ENCODE measurements at places on chromosomes 6 and 20.

DNA sequence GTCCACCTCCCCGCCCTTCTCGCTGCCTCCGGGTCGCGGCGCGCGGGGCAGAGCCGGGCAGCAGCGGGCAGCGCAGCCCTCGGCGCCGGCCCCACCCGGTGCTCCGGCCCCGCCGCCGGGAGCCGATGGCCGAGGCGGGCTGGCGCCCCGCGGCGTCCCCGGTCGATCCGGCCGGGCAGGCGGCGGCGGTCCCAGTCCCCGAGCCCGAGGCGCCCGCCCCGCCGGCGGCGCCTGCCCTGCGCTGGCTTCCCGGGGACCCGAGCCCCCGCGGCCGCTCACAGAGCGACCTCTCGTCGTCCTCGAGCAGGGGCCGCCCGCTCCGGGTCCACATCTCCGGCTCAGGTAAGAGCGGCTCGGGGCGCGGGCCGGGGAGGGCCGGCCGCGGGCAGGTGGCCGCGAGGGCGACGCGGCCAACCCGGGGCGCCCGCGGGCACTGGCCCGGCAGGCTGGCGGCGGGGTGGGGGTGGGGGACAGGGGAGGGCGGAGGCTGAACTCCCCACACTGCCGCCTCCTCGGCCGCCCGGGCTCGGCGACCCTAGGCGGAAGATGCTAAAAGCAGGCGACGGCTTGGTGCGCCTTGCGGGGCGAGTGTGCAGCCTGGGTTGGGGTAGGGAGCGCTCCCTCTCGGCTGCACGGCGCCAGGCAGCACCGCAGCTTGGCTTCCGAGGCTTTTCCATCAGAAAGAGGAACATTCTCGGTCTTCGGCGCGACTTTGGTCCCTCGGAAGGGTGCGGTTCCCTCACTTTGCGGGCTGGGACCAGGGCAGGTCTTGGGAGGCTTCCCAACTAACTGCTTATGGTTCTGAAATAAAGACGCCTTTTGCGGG is 25.6 kb upstream of the FUCA2 start:
- no peak for DNase-seq

DNA sequence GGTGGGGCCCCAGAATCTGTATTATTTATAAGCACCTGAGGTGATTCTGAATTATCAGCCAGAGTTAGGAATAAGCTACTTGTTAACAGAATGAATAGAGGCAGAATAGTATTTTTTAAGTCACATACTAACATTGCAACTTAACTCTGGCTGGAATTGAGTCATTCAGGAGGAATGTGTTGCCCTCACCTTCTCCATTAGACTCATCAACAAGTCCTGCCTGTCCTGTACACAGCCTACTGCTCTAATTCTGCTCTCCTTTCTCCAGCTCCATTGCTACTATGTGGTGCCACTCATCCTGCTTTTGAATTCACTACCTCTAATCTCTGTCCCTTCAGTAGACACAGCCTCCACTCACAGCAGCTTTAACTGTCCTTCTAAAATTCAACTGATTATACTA is 669.4 kb downstream of the DHX35 start:
- no peak for DNase-seq

DNA sequence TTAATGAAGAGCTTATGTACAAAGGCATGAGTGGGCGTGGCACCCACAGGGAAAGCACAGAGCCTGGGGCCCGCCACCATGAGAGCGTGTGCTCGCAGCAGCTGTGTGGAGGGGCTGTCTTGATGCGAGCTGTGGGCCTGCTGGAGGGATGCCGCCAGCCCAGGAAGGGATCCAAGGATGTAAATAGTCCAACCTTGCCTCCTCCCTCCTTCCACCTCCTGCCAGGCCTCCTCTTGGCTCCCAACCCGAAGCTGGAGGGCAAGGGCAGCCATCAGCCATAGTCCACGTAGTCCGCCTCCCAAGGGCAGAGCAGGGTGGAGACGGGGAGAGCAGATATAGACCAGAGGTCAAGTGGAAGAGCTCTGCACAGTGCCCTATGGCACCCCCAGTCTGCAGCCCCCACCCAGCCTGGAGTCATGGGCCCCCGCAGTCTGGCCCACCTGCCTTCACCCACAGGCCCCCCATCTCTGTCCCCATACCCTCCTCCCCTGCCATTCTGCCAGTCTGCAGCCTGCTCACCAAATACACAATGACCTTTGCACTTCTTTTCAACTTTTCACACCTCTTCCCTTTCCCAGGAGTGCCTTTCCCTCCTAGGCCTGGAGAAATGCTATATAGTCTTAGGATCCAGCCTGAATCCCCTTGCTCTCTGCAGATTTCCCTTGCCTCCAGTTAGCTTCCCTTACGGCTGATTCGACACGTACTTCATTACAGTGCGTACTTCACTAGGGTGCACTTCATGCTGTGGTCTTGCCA is 77.1 kb downstream of the SHLD1 start:
- no peak for DNase-seq

GRCh38 chr20:40636486-40636885 is 52.5 kb downstream of the MAFB start:
- DNase-seq: no peak

DNA sequence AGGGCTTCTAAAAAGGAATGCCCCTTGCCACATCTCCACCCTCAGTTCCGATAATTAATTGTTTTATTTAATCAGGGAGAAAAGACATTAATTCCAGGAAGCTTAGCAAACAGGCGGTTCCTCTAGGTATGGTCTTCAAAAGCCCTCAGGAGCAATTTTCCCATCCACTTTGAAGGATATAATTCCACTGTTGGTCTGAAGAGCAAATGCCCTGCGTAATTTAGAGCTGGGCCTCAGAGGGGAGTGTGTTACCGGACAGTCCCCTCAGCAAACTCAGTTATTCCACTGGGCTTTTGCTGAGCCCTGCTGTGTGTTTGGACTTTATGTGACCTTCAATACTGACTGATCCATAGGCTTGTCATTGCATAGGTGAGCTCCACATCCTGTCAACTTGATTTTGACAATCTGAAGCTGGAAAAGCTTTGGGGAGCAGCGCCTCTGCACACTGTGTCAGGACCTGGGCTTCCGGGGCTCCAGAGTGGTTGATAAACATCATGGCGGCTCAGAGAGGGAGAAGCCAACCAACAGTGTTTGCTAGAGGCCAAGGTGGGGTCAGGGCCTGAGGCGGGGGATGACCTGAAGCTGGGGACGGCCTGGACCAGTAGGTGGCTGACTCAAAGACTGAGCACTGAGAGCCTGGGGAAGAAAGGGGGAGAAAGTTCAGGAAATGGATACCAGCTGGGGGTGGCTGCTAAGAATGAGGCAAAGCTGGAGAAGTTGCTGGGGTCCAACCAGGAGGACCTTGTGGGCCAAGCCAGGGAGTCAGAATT is 43.5 kb downstream of the PPP1R14C start:
- DNase-seq: no peak

DNA sequence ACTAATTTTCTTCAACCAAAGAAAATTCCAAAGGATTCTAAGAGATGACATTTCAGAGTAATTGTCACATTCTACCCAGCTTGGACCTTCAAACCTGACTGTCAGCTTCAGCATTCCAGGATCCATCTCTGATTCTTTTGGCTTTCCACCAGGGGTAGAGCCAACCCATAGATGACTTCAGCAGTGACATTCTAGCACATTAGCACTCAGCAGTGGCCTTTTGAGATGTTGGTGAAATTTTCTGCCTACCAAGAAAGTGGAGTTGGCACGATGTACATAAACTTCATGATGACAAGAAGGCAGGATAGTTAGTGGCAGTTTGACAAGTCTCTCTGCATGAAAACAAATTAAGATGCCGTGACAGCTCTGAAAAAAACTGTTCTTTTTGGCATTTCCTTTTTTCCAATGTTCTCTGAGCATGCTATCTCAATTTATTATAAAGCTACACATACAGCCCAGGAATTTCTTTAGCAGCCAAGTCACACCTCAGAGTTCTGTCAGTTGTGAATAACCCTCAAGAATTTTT is 466.5 kb upstream of the RNF217 start:
- no peak for DNase-seq

DNA sequence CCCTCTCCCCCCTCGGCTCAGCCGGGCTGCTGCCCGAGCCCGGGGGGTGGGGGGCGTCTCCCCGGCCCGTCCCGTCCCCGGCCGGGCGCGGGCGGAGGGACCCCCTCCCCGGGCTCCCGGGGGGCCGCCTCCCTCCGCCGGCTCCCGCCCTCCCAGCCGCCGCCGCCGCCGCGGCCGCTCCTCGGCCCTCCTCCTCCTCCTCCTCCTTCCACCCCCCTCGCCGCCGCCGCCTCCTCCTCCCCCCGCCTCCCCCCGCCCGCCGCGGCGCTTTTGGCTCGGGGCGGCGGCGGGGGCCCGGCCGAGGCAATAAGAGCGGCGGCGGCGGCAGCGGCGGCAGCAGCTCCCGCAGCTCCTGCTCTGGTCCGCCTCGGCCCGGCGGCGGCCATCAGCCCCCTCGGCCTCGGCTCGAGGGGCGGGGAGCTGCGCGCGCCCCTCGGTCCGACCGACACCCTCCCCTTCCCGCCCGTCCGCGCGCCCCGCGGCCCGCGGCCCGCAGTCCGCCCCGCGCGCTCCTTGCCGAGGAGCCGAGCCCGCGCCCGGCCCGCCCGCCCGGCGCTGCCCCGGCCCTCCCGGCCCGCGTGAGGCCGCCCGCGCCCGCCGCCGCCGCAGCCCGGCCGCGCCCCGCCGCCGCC is 38.7 kb downstream of the GNAS start:
- no peak for DNase-seq

- no peak for DNase-seq
Observed at GRCh38 chr20:47810116-47810677, 24.9 kb upstream of the SULF2 start.

DNA sequence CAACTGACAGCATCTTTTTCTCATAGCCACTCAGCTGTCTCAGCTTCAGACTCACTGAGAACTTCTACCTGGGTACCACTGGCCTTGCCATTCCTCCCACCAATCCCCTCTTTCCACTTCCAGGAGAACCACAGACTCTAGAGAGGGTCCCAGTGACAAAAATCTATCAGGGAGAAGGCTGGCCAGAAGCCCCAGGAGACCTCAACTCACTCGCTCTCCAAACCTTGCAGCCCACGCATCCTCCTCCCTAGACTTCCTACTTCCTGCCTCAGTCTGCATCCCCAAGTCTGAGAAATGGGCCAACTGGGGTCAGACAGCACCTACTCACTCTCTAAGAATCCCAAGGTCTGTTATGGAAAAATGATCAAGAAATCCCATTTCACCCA is 1.2 kb downstream of the TMEM239 start:
- no peak for DNase-seq

GRCh38 chr20:6492271-6493055 is 275.0 kb upstream of the BMP2 start:
- DNase-seq: no peak

DNA sequence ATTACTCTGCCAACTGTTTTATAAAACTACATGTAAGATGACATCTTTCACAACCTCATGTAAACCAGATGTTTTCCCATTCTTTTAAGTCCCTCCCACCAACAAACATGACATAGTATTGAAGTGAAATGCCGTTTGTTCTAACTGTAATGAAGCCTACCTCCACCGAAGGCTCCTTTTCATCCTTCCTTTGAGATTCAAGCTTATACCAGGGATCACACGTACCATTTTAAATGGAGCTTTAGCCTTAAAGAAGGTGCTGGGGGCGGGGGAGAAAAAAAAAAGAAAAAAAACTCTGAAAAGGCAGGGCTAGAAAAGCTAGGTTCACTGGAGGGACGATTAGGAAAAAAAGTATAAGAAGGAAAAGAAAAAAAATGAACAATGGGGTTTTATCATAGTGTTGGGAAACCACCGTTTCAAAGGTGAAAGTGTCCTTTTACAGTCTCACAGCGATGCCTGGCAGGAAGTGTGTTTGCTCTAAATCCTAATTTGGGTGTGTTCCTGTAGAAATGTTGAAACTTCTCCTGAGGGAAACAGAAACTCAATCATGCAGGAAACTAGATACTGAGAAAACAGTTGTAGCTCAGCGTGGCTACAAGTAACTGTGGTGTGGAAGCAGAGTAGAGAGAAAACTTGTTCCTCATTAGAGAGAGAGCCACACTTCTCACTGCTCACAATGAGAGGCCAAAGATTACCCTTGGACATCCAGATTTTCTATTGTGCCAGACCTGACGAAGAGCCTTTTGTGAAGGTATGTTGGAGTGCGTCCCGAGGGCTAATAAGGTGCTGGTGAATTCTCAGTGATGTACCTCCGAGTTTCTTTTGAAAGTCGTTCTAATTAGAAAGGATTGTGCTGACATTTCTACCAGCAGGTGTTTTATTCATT is 37.6 kb upstream of the HINT3 start:
- no peak for DNase-seq

DNA sequence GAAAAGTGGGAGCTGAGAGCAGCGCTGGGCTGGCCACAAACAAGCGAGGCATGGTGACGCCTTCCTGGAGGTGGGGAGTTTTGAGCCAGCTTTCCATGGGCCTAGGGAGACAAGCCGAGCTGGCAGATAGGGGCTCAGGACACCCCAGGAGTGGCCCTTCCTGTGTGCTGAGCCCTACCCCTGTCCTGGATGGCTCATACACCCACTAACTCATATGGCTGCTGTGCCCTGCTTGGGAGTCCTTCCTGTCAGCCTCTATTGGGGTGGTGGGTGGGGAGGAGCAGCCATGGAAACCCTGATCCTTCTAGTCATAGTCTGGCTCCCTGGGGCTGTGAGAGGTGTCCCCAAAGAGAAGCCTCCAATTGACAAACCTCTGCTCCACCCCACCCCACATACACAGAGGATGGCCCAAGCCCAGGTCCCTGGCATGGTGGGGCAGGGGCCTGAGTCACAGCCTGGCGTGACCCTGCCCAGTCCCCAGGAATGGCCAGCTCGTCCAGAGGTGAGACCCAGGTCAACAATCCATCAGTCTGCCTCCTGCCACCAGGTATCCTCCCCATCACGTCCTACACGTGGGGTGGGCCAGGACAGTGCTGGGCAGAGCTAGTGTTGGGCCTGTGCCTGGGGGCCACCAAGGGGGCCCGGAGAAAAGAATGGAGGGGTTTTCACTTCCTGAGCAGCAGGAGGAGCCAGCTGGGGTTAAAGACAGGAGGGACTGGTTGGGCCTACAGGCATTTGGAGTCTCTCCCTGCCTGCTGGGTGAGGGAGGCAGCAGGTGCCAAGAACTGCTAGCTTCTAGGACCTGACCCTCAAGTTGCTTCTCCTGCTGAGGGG is 52.2 kb downstream of the MRPL14 start:
- DNase-seq: no peak

DNA sequence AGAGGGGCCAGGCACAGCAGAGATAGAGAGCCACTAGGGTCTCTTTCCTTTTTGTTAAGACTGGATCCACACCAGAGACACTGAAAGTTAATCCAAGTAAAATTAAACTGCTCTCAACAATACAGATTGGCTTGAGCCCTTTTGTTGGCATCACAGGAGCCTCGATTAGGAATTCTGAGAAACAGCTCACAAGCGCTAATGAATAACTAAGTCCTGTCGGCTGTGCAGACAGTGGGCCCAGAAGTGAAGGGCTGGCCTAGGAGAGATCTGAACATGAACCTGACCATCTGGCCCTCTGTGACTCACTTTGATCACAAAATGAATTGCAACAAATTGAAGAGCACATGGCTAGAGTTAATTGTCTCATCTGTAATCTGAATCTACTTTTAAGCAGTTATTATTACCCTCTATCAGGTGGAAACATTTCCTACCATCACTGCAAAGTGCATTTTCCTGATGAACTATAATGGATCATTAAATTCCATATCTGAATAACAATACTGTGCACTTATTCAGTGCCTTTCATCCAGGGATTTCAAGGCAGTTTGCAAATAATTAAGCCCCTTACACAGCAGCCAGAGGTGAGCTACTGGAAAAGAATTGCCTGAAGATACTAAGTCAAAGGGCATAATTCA is 3.2 kb downstream of the BACH2 start:
- DNase-seq: no peak

- no peak for DNase-seq
Observed at GRCh38 chr6:77038807-77039206, 424.5 kb downstream of the HTR1B start.

- no peak for DNase-seq
Observed at GRCh38 chr6:163398115-163398514, 16.4 kb upstream of the QKI start.

GRCh38 chr20:43537921-43538877 is 20.6 kb upstream of the SGK2 start:
- no peak for DNase-seq
